Foreskin keratinocyte (primary cell): ENCODE measurements at places on chromosomes 7 and 10.

GRCh38 chr7:25834050-25834449 is 317.9 kb upstream of the NFE2L3 start:
- no peak for DNase-seq

- peak; percentile 18 for DNase-seq
Observed at GRCh38 chr10:107915215-107915610, 750.7 kb upstream of the SORCS1 start.

DNA sequence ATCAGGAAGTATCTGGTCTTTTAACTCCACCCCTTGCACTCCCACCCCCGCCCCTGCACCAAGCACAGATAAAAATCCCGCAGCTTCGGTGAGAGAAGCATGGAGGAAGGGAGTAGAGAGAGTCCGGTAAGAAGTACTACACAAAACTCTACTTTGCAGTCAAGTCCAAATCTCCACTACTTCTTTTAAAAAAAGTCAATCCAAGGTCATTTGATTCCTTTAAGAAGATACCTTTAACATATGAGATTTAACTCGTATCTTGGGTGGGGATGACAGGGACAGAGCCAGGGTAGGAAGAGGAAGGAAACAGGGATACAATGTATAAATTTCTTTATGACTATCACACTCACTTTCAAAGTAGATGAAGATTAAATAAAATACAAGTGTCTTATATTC is 132.1 kb downstream of the NRBF2 start:
- peak; percentile 51 for DNase-seq

DNA sequence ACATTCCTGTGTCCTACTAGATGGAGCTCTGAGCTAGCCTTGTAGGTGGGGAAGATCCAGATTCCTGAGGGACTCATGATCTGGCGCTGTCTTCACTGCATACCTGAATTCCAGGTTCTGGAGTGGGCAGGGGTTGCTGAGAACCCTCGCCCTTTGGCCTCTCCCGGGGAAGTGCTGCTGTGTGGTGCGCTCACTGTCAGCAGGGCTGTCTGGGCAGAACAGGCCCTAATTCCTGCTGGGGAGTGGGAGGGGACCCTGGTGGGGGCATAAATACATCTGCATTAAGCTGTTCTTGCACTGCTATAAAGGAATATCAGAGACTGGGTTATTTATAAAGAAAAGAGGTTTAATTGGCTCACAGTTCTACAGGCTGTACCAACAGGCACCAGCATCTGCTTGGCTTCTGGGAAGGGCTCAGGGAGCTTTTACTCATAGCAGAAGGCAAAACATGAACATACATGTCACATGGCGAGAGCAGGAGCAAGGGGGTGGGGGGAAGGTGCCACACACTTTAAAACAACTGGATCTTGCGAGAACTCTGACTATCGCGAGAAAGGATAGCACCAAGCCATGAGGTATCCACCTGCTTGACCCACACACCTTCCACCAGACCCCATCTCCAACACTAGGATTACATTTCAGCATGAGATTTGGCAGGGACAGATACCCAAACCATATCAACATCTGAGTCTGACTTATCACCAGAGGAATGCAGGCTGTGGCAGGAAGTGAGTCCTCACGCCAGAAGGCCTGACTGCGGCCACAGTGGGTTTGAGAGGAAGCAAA is 115.0 kb downstream of the ADCY1 start:
- DNase-seq, result peak; percentile 93

GRCh38 chr10:130364631-130365411 is 228.6 kb downstream of the GLRX3 start:
- no peak for DNase-seq

DNA sequence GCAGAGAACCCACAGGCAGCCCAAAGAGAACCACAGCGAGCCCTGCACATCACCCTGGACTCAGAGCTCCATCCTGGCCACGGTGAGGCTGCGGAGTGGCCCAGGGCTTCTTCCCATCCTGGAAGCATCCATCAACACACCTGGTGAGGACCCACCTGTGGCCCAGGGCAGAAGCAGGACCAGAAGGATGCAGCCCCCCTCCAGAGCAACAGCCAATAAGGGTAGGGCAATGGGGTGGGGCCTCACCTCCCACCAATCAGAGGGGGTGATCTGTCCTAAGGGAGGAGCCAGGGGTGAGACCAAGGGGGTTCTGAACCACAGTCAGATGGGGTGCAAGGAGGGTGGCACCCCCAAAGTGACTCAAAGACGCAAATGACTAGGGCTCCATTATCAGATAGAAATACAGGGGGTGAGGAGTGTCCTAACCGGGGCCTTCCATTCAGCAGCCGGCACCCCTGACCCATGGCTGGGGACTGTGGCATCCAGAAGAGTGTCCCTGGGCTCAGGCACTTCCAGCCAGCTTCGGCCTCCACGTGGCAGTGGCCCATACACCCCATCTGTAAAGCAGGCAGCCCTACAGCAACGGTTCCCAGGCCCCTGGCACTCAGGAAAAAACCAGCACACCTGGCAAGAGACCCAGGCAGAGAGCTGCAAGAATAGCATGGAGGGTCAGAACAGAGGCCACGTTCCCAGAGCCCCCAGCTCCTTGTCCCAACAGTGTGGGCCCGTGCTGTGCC is 36.9 kb downstream of the STK32C start:
- no peak for DNase-seq

DNA sequence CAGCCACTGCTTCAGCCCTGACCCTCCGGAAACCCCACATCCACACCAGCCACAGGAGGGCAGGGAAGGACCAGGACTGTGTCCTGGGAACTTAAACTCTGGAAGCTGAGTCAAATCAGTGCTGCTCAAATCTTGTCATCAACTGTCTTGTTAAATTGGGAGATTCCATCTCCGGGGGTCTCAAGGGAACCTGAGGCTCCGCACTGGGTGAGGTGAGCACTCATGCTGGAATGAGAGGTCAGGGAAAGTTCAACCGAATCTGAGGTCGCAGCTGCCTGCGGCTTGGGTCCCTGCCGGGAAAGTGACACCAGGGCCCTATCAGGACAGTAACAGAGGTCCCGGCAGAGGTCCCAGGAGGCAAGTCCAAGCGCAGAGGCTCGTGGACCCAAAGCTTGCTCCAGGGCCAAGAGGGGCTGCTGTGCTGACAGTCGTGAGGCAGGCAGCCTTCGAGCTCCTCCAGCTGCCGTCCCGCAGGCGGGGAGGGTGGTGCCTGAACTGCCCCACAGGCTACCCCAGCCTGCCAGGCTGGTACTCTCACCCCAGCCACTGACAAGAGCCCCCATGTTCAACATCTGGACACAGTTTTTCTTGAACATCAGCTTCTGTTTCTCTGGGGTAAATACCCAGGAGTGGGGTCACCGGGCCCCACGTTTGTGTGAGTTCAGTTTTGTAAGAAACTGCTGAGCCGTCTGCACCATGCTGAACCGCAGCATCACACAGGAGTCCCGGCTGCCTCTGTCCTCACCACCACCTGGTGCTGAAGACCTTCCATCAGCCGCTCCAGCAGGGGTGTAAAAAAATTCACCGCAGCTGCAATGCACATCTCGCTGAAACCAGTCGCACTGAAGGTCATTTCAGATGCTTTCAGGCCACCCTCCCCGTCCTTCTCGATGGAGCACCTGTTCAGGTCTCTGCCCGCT is 101.0 kb downstream of the DIP2C start:
- DNase-seq, result no peak

DNA sequence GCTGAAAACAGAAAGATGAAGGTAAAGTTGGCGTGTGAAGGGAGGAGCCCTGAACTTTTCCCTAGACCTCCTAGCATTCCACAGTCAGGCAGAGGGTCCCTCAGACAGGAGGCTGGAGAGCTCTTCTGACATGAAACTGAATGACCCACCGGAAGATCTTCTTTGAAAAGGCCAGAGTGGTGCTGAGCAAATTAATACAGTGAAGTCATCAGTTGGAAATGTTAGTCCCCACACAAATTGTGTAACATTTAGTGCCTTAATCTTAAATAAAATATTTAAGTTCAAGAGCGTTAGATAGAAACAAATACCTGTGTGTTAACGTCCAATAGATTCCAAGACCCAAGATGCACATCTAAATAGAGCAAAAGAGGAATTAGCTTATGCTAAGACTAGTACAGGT is 49.0 kb upstream of the WNT16 start:
- no peak for DNase-seq

DNA sequence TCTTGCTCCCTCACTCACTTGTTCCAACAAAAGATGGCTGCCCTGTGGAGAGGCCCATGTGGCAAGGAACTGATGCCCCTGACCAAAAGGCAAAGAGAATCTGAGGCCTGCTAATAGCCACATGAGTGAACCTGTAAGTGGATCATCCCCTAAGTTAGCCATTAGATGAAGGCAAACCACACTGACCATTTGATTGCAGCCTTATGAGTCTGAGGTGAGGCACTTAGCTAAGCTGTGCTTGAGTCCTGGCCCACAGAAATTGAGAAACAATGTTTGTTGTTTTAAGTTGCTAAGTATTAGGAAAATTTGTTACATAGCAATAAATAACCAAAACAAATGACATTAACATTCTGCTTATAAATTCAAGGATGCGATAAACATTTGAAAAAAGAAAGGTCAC is 100.1 kb upstream of the BET1 start:
- no peak for DNase-seq

GRCh38 chr7:22662036-22662435 is 65.0 kb upstream of the IL6 start:
- no peak for DNase-seq

DNA sequence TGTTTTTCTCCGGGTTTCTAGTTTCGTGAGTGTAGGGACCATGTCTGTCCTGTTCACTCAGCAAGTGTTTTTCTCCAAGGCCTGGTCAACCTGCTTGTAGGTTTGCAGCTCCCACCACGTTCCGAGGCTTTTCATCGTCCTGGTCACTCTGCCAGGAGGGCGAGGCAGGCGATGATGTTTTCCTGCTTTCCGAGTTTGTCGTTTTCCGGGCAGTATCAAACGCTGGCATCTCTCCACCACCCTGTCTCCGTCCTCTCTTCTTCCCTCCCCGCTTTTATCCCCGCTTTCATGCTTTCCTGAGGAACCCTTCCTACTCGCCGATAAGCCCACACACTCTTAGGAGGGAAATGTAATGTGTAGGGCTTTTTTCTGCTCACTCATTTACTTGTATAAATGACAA is 11.2 kb downstream of the IQCE start:
- no peak for DNase-seq

DNA sequence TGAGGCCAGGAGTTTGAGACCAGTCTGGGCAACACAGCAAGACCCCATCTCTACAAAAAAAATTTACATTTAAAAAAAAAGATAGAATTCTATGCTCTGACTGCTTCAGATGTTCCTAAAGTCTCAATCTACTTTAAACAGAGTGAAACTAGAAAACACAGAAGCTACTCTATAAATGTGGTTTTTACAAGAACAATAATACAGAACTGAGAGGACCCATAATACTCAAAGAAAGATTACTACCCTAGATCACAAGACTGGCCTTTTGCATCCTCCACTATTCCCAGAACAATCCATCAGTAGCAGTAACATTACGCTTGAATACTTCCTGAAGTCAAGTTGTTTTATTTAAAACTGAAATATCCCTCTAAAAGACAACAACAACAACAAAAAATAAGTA is 119.4 kb downstream of the ZFAND4 start:
- DNase-seq, result no peak

DNA sequence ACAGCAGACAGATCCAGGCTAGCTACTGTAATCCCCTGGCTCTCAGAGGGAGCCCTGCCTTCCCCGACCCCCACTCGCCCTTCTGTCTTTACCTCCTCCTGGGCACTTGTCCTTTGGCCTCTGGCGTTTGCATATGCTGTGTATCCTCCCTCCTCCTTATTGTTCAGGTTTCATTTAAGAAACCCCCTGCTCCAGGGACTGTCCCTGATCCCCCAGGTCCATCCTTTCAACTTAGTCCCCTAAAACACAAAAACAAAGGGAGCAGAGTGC is 25.7 kb downstream of the GRID1 start:
- no peak for DNase-seq

GRCh38 chr10:92880233-92880861 is 32.0 kb downstream of the EXOC6 start:
- DNase-seq, result no peak

DNA sequence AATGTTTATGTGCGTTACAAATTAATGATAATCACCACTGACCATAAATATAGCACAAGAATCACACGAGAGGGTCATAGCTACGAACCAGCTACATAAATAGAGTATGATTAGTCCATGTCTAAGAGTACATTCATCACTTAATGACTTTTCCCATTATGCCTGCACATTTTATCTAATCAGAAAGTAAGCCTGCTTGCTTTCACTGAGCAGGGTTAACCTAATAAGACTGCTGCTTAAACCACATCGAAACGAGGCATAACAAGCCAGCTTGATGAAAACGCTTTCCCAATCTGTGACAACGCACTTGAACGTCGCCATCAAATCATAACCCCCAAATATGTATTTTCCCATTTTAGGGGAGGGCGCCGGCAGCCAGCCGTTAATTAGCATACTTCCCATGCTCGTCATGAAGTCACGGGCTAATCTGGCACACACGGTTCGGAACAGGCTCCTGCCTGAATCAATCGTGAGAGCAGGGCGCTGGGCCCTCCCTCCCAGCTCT is 71.5 kb downstream of the EBF3 start:
- no peak for DNase-seq

GRCh38 chr7:100799037-100799896 is 28.1 kb downstream of the EPHB4 start:
- DNase-seq, result peak; percentile 57

- no peak for DNase-seq
Observed at GRCh38 chr7:36741866-36742265, 17.6 kb upstream of the AOAH start.

- no peak for DNase-seq
Observed at GRCh38 chr10:15704581-15704968, 15.1 kb downstream of the ITGA8 start.

DNA sequence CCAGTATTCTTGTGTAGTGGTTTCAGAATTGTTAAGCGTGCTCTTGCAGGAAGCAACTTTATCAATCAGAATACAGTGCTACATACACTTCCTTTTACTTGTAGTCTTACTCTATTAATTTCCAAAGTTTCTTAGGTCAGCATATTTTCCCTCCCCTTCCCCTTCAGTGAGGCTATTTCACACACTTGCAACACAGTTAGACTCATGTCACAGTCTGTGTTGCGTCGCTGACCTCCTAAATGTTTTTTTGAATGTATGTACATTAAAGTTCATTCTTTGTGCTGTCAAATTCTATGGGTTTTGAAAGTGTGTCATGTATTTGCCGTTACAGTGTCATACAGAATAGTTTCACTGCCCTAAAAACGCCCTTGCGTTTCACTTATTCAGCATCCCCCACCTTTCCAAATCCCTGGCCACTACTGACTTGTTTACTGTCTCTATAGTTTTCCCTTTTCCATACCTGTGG is 5.4 kb upstream of the HKDC1 start:
- no peak for DNase-seq

- DNase-seq, result no peak
Observed at GRCh38 chr10:117429643-117430265, 54.5 kb upstream of the PDZD8 start.

GRCh38 chr7:45155941-45156340 is 1.6 kb upstream of the RAMP3 start:
- no peak for DNase-seq

GRCh38 chr10:61792097-61792716 is 109.3 kb upstream of the ARID5B start:
- DNase-seq, result no peak

DNA sequence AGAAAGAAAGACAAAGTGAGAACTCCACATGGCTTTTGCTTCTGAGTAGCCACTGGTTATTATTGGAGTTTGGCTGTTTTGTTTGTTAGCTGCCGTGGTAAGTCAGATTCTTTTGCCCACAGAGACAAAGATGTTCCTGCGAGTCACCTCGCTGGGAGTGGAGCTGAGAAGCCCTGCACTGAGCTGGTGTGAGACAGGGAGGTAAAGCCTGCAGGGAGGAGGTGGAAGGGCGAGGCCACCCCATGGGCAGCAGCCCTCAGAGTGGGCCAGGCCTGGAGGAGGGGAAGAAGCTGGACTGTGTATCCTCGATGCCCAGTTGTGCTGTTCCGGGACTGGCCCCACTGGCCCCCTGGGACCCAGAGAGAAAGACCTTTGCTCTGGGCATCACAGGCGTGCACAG is 14.3 kb upstream of the NOM1 start:
- DNase-seq, result no peak
